ENCODE measurements at places on chromosomes 6 and 20.

DNA sequence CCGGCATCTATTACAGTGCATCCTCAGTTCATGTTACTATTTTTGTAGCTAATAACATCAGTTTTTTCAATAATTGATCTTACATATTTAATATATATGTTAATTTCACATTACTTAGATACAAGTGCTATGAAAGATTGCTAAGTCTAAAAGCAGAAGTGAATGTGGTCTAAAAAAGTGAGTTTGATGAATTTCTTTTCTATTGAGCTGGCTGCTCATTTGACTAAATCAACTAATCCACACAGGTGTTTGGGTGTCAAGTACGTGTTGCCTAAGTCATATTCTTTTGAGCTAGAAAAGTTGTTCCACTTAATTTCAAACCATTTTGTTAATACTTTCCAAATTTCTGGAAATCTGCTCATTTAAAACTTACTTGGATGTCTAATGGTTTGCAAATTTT, 46.6 kb upstream of the EZR start:
- DNase-seq: no peak

GRCh38 chr20:3888622-3889488, at the start of gene PANK2:
Gene PANK2, plus strand, starts transcription at chr20:3889387.
- peak; percentile 99 for DNase-seq

- peak; percentile 83 for DNase-seq
Measured at GRCh38 chr6:37826188-37826587, 6.7 kb downstream of the ZFAND3 start.

- DNase-seq: no peak
Measured at GRCh38 chr6:117568247-117568646, 34.1 kb downstream of the GOPC start.

DNA sequence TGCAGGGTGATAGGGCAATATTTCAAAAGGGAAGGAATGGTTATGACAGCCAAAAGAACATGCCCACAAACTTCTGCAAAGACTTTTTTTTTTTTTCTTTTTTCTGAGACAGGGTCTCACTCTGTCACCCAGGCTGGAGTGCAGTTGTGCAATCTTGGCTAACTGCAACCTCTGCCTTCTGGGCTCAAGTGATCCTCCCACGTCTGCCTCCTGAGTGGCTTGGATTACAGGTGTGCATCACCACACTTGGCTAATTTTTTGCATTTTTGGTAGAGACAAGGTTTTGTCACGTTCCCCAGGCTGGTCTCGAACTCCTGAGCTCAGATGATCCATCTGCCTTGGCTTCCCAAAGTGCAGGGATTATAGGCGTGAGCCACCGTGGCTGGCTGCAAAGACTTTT, 117.6 kb upstream of the ADGRF1 start:
- DNase-seq: no peak

DNA sequence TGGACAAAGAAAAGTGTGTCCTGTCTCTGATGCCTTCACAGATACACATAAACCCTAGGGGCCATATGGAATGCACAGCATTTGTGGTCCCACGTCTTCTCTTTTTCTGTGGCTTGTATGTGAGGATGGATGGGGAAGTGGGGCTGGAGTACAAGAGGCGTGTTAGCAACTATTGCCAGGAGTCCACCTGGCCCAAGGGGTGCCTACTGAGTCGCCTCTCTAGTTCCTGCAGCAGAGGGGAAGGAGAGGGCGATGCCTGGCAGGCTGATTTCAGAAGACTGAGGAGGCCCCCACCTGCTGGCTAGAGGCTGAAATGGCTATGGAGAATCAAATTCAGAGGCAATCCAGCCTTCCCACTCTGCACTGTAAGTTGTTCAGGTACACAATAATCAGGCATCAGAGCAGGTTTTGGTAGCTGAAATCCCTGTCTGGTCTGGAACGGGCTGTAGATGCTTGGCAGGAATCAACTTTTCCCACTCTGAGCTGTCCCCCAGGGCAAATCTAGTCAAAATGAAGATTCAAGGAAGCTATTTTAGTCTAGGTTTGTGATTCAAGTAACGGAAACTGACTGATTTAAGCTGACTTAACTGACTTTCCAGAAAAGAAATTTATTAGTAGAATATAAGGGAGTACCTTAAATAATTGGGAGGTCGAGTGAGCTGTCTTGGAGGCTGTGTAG, 14.9 kb upstream of the PPARD start:
- peak; percentile 70 for DNase-seq

DNA sequence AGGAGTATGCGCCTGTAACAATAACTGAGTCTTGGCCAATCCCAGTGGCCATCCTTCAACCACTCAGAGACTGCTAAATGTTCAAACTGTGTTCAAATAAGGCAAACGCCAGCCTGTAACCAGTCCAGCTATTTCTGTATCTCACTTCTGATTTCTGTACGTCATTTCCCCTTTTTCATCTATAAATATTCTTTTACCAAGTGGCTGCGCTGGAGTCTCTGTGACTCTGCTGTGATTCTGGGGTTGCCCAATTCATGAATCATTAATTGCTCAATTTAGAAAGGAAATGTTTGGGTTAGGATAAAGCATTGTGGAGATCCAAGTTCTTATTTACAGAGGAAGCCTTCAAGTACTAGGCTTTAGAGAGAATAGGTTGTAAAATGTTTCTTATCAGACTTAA, 89.8 kb upstream of the UST start:
- peak; percentile 87 for DNase-seq

DNA sequence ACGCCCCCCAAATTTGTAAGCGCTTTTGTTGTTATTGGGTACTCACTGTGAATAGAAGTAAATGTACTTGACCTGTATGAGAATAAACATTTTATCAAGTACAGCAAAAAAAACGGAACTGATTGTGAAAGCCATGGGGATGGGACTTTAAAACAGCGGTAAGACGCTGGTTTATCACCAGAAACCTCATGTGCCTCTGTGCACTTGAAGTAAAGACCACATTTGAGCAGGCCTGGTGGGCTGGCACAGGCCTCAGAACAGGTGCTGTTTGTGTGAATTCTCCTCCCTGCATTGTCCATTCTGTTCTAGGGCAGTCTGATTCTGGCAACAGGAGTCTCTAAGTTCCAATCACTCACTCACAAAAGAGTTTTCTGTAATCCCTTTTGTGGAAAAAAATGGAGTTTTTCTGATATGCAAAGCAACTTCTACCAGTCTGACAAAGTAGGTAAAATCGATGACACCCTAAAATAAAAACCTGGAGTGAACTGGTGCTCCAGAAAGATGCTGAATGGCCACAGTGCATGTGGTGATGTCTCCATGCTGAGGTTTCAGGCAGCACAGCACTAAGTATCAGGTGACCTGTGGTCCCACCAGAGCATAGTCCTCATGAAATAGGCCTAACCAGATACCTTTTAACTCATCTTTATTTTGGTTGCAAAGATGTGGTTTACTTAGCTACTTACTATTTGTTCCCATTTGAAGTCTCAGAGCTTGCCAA, 53.9 kb downstream of the STX7 start:
- DNase-seq: no peak

DNA sequence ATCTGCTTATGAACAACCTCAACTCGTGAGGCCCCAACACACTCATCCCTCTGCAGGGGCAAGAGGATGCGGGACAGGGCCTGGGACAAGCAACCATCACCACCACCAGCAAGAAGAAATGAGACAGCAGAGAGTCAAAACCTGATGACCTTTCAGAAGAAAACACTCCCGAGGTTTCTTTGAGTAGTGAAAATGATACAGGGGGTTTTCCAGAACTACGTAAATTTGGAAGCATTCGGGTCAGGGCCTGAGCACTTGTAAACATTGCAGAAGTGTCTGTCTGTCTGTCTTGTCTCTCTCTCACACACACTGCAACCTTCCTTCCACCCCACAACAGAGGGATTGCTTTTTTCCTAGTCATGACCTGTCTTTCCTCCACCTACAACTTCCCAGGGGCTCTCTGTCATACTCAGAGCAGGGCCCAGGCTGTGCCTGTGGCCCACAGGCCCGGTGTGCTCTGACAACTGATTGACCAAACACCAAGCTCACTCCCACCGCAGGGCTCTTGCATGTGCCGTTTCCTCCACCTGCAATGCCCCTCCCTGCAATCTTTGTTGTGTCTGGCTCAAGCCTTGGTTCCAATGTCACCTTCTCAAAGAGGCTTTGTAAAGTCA, 90.9 kb downstream of the BMP7 start:
- no peak for DNase-seq

DNA sequence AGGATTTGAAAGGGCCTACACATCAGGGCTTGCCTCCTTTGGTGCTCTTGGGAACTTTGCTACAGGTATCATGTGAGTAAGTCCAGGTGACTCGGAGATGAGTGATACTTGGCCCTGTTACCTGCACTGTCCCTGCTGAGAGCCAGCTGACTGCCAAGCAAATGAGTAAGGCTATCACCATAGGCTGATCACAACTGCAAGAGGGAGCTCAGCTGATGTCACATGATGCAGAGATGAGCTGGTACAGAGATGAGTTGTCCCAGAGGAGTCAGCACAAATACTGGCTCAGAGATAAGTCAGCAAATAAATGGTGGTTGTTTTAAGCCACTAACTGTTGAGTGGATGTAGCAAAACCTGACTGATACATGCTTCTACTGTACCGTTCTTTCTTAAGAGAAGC, 41.4 kb downstream of the LAMP5 start:
- peak; percentile 34 for DNase-seq

GRCh38 chr20:31355981-31356380, 12.4 kb upstream of the DEFB118 start:
- DNase-seq: no peak

- no peak for DNase-seq
Measured at GRCh38 chr6:38307740-38308139, 332.0 kb downstream of the BTBD9 start.

DNA sequence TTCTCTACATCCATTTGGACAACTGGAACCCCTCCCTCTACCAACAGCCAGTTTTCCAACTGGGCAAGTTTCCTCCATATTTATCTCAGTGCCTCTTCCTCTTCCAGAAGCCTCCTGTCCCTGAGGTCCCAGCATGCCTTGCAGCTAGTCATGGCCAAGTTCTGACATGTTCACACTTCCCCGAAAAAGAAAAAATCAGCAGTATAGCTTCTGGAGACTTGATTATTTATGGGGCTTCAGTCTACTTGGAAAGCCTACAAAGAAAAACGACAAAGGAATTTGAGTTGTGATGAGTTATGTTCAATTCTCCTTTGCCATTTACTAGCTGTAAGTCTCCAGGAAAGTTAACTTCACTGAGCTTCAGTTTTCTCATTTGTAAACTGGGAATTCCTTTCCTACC, 406.5 kb downstream of the MAFB start:
- no peak for DNase-seq

DNA sequence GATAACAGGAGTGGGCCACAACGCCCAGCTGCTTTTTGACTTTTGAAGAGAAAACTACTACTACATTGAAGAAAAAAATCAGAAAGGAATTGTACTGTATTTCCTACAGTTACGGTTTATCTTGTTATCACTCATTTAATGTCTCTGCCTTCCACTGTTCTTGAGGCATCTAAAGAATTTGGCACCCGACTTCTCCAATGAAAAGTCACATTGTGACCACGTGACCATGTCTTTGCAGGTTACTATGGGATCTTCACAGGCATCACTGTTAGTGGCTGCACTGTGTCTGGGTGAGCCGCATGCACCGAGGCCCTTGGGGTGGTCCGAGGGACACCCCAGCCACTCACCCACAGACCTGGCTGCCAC, 26.8 kb downstream of the RRBP1 start:
- DNase-seq: no peak

- no peak for DNase-seq
Measured at GRCh38 chr6:70225055-70225454, 77.8 kb downstream of the COL9A1 start.

DNA sequence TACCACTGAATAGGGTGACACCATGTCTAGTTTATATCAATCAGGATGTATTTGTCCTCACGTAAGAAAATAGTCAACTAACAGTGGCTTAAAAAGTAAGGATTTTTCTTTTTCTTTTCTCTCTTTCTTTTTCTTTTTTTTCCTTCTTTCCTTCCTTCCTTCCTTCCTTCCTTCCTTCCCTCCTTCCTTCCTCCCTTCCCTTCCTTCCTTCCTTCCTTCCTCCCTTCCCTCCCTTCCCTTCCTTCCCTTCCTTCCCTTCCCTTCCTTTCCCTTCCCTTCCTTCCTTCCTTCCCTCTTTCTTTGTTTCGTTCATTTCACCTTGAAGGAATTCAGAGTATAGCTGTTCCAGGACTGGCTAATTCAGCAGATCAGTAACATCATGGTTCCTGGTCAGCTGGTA, 83.2 kb downstream of the SOX4 start:
- DNase-seq: no peak

DNA sequence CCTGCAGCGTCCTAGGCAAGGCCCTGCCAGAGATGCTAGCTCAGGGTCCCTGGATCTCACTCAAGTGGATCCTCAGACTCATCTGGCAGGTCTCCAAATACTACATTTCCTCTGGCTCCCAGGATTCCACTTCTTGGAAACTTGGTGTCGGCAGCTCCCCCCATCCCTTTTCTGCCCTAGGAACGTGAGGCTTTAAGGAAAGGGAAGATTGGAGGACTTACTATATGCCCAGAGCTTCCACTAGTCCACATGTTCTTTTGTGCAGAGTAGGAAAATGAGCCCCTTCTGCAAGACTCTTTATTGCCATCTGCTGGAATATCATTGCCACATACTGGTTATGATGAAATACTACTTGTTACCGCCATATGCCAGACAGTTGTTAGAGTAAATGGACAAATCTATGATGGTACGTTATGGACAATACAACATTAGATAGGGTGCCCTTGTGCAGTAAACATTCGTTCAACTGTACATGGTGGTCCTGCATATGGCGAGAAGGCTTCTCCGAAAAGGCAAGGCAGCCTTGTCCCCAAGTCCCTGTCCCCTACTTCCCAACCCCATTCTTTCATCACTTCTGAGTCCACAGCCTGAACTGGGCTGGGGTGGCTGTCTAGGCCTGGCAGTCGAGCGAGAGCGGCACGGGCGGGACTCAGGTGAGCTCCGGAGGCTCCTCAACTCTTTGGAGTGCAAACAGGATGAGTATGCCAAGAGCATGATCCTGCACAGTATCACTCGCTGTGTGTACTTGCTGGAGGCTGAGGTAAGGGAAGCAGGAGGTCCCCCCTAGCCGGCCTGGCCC, 780 bp downstream of the ARMC12 start:
- DNase-seq: peak; percentile 61

GRCh38 chr20:40774252-40774651, 85.2 kb upstream of the MAFB start:
- DNase-seq: peak; percentile 36

DNA sequence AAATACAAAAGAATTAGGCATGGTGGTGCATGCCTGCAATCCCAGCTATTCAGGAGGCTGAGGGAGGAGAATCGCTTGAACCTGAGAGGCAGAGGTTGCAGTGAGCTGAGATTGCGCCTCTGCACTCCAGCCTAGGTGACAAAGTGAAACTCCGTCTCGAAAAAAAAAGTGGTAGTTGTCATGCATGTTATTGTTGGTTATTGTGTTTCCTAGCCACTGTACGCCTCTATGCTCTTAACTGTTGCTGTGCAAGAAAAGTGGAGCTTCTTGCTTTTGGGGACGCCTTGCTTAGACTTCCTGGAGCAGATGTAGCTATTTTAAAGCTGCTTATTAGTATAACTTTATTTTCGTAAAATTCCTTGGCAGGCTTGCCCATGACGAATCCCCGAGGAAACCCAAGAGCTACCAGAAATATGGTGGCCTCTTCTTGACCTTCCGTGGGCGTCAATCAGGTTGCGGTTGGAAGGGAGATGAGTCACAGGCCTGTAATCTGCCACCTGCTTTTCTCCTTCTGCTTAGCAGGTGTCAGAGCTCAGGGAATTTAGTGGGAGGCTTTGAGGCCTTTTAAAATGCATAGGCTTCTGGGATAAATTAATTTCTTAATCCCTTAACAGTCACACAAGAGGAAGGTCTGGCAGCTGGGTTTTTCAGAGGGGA, 17.3 kb downstream of the GABRR2 start:
- peak; percentile 73 for DNase-seq

Data from suppressor macrophage (primary cell).